ENCODE measurements at places on chromosomes 2 and 18.

GRCh38 chr18:45057955-45058600, 377.4 kb downstream of the SETBP1 start:
- DNase-seq: no peak

GRCh38 chr2:29293830-29294438, 178.7 kb downstream of the CLIP4 start:
- no peak for DNase-seq

GRCh38 chr18:68713796-68714195, 1.1 kb downstream of the TMX3 start:
- no peak for DNase-seq

DNA sequence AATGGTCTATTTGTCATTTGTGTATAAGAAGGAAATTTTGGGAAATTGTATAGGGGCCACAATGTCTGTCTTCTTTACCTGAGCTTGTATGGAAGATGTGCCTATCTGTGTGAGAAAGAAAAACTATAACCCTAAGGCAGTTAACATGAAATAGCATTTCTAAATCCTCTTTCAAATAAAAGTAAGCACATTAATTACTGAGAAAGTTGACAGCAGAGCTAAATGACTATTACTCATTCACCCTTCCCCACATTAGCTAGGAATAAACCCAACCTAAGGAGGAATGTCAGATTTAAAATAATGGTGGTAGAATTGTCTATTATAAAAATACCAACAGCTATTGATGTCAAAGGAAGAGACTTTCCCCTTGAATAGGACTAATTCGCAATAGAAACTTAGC, 56.2 kb downstream of the SLC38A11 start:
- DNase-seq: no peak

DNA sequence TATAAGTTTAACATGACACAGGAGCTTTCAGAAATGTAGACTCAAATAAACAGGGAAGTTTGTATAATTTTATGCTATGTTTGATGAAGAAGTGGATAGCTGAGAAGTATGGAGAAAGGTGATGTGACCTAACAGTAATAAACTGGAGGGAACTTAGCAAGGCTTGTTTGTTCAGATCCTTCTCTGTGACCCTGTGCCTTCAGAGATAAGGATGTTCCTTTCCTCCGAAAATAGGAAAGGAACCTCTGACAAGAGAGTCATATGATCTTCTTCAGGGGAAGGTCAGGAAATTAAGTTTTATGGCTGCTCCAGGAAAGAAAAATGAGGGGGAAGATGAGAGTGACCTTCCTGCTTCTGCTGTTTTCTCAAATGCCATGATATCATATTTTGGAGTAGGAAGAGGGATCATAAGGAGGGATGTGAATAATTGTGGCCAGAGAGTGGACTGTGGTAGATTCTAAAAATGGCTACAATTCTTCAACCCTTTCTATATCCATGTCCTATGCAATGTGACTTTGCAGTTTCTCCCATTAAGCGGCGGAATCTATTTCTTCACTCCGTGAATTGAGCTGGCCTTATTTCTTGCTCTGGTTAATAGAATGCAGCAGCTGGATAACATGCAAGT, 8.5 kb upstream of the C2orf69 start:
- no peak for DNase-seq

DNA sequence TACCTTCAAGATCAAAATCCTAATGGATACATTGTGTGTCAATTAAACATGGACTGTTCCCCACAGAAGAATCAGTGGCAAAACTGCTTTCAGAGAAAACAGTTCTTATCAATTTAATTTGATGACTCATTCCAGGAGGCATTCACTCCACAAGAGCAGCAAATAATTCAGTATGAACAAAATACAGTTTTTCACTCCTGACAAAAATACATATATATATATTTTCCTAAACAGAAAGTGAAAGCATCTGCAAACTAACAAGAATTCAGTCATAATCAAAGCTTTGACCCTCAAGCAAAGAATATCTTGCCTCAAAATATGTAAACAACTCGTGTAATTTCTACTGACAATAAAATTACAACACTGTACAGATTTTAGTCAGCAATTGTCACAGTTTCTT, 685.1 kb upstream of the SLC8A1 start:
- no peak for DNase-seq

GRCh38 chr2:158458617-158458920, 1.8 kb downstream of the PKP4 start:
- DNase-seq: no peak

DNA sequence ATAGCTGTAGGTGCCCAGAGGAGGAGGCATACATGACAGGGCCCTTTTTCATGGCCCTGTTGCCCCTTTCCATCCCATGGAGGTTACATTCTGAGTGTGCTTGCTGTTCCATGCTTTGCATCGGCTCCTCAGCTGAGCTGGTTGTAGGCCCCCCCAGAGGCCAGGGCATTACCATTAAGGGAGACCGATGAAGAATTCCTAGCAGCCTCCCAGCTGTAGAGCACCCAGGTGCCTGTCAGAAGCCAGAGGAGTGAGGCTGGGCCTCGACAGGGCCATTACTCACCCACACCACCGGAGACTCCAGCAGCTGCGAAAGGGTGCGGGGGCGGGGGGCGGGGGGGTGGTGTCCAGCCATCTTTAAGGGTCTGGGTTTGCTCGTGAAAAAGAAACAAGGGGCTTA, 72.2 kb downstream of the GALNT14 start:
- no peak for DNase-seq

GRCh38 chr2:76640905-76641304, 881.3 kb downstream of the LRRTM4 start:
- no peak for DNase-seq

DNA sequence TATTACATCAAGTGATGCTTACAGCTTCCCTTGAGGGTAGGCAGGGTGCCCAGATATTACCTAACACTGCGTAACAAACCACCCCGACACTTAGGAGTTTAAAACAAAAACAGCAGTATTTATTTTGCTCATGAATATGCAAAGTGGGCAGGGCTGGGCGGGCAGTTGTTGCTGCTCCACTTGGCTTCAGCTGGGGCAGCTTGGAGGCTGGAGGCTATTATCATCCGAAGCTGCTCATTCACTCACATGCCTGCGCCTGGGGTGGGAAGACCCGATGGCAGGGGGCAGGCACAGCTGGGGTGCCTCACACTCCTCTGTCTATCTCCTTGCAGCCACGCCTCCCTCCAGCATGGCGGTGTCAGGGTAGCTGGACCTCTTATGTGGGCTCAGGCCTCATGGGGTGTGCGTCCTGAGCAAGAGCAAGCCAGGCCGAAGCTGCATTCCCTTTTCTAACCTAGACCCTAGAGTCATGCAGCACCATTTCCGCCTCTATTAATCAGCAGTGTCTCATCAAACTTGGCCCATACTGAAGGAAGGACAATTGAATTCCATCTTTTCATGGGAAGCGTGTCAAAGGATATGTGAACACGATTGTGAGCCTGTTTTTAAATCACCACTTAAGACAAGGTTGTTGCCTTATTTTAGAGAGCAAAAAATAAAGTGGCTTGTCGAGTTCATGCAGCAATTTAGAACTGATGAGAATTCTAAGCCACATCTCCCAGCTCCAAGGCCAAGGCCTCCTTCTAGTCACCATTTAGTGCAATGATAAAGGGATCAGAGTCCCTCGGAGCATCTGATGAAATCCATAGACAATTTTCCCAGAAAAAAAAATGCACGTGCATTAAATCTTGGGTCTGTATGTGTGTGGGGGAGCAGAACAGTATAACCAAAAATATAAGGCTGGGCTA, 54.9 kb downstream of the SDC1 start:
- DNase-seq: no peak

GRCh38 chr2:65402780-65403528, 29.4 kb downstream of the SPRED2 start:
- DNase-seq: no peak

- no peak for DNase-seq
Observed at GRCh38 chr2:69046221-69046662, 33.3 kb downstream of the ANTXR1 start.

DNA sequence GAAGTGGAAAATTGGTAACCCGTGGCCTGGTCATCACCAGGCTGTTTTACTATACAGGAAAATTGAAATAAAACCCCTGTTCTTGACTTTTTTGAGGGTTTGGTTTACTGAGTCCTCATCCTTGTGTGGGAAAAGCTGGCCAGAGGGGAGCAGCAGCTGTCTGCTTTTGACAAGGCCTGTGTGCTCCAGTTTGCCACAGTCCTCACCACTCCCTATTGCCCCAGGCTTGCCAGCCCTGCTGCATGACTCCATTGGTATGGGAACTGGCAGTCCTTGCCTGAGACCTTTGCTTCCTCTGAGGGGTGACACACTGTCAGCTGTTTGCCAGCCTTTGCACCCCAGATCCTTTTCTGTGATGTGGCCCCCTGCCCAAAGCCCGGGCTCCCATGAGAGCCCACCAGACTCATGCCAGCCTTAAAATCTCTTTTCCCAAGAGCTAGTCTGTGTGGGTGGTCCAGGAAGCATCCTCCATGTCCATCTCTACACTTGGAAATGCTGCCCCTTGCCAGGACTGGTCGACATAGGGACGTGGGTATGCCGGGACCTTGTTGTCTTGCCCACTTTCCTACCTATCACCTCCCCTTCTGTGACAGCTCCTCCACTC, 39.0 kb downstream of the GLI2 start:
- no peak for DNase-seq

DNA sequence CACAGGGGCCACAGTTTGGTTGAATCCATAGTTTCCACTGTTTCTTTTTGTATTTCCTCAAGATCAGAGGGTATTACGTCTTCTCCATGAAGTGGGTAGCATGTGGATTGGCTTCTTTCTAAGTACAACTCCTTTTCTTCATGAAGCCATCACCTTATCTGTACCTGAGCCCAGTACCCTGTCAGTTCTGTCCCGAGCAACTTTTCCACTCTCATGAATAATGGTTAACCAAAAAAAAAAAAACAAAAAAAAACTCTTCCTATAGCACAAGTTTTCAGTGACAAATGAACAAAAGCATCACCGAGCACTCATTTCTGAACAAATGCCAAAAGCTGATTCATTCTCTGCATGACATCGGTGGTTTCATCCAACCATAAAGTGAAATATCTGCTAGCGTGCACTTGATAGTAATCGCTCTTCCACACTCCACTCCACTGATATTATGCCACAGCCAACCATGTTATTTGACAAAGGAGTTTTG, 53.0 kb upstream of the CCDC150 start:
- peak; percentile 16 for DNase-seq

- DNase-seq: no peak
Observed at GRCh38 chr2:55482186-55482884, 37.2 kb upstream of the CFAP36 start.

- DNase-seq: no peak
Observed at GRCh38 chr2:145874466-145874865, 1354.5 kb upstream of the ZEB2 start.

DNA sequence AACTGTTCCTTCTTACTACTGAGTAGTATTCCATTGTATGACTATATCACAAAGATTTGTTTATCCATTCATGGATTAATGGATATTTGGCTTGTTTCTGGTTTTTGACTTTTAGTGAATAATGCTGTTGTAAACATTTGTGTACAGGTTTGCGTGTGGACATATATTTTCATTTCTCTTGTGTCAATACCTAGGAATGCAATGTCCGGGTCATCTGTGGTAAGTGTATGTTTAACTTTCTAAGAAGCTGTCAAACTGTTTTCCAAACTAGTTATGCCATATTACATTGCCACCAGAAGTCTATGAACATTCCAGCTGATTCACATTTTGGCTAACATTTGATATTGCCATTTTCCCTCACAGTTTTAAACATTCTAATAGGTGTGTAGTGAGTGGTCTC, 29.1 kb upstream of the SLC16A14 start:
- no peak for DNase-seq
